Mesothelial cell of epicardium (in vitro differentiated cells): ENCODE measurements at places on chromosomes 12 and 14.

DNA sequence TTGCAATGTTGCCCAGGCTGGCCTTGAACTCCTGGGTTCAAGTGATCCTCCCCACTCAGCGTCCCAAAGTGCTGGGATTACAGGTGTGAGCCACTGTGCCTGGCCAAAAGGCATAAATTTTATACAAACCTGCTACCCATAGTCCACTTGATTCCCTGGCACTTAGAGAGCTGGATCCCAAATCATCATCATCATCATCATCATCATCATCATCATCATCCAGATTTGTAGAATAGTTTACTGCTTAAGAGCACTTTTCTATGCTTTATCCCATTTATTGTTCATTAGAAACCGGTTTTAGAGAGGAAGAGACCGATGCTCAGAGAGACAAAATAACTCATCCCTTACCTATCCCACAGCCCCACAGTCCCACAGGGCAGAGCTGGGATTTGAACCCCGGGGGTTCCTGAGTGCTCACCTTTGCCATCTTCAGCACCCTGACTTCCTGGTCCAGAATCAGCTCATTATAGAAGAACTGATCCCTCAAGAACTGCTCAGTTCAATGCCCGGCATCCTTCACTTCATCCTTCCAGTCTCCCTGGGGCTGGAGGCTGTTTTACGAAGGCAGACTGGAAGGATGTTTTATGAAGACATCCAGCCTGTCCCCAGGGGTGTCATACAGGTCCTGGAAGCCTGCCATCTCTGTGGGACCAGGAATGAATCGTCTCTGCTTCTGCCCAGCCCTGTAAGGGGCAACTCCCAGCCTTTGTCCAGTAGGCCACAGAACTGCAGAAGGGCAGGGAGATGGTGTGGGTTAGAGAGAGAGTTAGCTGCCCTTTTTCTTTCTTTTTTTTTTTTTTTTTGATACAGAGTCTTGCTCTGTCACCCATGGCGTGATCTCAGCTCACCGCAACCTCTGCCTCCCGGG is 20.2 kb upstream of the OASL start:
- no peak overlapping the region for H3K27ac ChIP-seq
- no peaks in the 10 kb centered on the region for H3K36me3 ChIP-seq
- H3K4me3 ChIP-seq: no peak overlapping the region
- peak; percentile 22 for DNase-seq
- peaks cover 2% of the 10 kb centered on the region for H3K4me1 ChIP-seq

DNA sequence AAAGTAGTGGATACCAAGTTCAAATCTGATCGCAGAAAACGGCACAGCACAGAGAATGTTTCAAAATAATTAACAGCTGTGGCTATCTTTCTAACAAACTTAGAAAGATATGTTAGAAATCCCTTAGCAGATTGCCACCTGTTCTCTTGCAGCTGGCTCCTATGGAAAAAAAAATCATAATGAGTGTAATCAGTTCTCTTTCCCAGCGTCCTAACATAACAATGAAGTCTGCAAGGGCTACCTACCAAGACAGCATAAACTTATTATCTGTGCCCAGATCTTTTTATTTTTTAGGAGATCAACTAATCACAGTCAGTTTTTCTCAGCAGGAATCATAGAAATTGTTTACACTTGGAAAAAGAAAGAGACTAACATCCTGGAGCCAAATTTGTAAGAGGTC is 358.6 kb upstream of the FOXG1 start:
- H3K4me3 ChIP-seq: no peak overlapping the region
- DNase-seq: no peak
- H3K36me3 ChIP-seq: no peaks in the 10 kb centered on the region

DNA sequence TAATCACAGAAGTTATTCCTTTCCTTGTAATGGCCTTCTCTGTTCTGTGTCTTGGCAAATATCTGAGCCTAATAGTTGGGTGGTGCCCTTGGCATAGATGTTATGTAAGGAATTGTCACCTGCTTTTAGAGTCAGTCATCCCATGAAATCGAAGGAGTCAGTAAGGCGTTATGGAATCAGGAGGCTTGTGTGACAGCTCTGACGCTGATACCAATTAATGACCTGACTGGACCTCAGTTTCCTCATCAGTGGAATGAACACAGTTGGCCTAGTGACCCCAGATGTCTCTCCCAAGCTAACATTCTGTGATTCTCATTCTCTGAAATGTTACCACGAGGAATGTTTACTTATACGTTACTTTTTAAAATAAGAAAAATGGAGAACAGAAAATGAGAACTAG is 32.1 kb downstream of the TXNRD1 start:
- H3K27me3 ChIP-seq: no peaks in the 10 kb centered on the region
- H3K27ac ChIP-seq: no peak overlapping the region
- H3K4me3 ChIP-seq: no peak overlapping the region

DNA sequence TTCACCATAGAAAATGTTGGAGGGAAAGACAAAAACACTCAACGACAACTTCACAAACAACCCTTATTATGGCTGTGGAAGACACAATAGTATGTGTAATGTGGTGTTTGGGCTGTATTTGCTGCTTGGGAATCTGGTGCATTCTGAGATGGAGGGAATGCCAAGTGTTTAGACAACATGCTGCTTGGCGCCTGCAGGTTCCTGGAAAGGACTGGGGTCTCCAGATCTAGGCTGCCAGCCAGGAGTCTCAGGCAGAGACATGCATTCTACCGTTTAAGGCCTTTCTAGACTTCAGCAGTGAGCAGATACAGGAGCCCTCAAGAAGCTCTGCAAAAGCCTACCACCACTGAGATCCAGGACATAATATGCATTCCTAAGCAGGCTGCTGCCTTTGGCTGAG is 418.7 kb downstream of the NRXN3 start:
- peaks cover 32% of the 10 kb centered on the region for H3K27me3 ChIP-seq
- H3K4me3 ChIP-seq: no peak overlapping the region
- H3K4me1 ChIP-seq: no peaks in the 10 kb centered on the region
- no peaks in the 10 kb centered on the region for H3K36me3 ChIP-seq
- no peak overlapping the region for H3K27ac ChIP-seq

- H3K27ac ChIP-seq: no peak overlapping the region
- DNase-seq: no peak
- no peaks in the 10 kb centered on the region for H3K4me1 ChIP-seq
- H3K4me3 ChIP-seq: no peak overlapping the region
- no peaks in the 10 kb centered on the region for H3K27me3 ChIP-seq
Observed at GRCh38 chr12:128671528-128672042, 152.2 kb downstream of the SLC15A4 start.

GRCh38 chr14:61663312-61663979 is 31.9 kb upstream of the HIF1A start:
- no peak overlapping the region for H3K4me3 ChIP-seq
- H3K4me1 ChIP-seq: peaks cover 26% of the 10 kb centered on the region
- no peaks in the 10 kb centered on the region for H3K27me3 ChIP-seq
- DNase-seq: no peak
- H3K27ac ChIP-seq: no peak overlapping the region

DNA sequence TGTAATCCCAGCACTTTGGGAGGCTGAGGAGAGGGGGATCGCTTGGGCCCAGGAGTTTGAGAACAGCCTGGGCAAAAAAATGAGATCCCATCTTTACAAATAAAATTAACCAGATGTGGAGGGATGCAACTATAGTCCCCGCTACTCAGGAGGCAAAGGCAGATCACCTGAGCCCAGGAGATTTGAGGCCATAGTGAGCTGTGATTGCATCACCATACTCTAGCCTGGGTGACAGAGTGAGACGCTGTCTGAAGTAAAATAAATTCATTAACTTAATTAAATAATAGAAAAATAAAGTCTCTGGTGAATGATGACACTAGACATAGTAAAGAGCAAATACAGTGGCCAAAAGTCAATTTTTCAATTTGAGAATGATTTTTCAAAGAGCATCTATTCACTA is 16.1 kb upstream of the PLEKHA5 start:
- H3K27ac ChIP-seq: no peak overlapping the region
- H3K36me3 ChIP-seq: no peaks in the 10 kb centered on the region

DNA sequence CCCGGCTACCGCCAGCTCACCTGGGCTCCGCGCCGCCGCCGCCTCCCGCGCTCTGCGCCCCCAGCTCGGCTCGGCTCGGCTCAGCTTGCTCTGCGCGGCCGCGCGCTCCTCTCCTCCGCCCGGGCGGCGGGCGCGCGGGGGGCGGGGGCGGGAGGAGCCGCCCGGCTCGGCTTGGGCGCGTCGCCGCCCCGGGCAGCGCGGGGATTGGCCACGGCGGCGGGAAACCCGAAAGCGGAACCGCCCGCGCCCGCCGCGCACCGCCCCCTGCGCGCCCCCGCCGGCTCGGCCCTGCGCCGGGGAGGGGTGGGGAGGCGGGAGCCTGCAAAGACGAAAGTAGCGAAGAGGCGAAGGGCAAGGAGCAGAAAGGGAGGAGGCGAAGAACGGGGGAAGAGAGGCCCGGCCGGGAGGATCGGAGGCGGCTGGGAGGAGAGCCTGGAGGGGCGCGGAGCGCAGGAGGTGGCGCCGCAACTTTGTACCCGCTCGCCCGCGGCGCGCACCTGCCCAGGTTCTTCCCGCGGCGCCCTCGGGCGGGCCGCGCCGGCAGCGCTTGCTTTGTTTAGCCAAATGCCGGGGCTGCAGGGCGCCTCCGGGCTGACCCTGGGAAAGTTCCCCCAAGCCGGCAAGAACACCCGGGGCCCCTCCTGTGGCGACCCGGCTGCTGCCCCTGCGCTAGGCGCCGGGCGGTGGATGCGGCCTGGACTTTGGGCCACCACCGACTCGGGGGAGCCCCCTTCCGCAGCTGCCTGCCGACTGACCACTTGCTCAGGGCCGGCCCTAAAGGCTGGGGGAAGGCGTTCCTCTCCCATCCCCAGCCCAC is at the start of gene CAMKK2:
Gene CAMKK2 (minus strand): TSS at position 92 of the 817 bp plus-strand sequence. CDS start 22,183 bp downstream, outside the sequence.
- DNase-seq: peak; percentile 86
- H3K4me3 ChIP-seq: peak within 1 kb of the TSS; percentile 85
- H3K27me3 ChIP-seq: no peaks in the 10 kb centered on the region
- peak within 1 kb of the TSS; percentile 93 for H3K27ac ChIP-seq

GRCh38 chr12:15856097-15856982 is 25.8 kb upstream of the STRAP start:
- no peak overlapping the region for H3K27ac ChIP-seq
- peaks cover 9% of the 10 kb centered on the region for H3K4me1 ChIP-seq
- H3K4me3 ChIP-seq: no peak overlapping the region

GRCh38 chr12:131020326-131021153 is 66.8 kb downstream of the ADGRD1 start:
- no peaks in the 10 kb centered on the region for H3K36me3 ChIP-seq
- H3K4me3 ChIP-seq: no peak overlapping the region
- H3K4me1 ChIP-seq: no peaks in the 10 kb centered on the region
- H3K27me3 ChIP-seq: peaks cover 7% of the 10 kb centered on the region
- no peak overlapping the region for H3K27ac ChIP-seq
- DNase-seq: no peak

- H3K4me1 ChIP-seq: peaks cover 37% of the 10 kb centered on the region
- peak overlapping the region; percentile 81 for H3K4me3 ChIP-seq
- H3K27ac ChIP-seq: peak overlapping the region; percentile 95
Observed at GRCh38 chr12:54017027-54017788, 8.4 kb downstream of the HOXC8 start.

- DNase-seq: no peak
- peaks cover 13% of the 10 kb centered on the region for H3K36me3 ChIP-seq
- H3K4me1 ChIP-seq: no peaks in the 10 kb centered on the region
- H3K4me3 ChIP-seq: no peak overlapping the region
- H3K27me3 ChIP-seq: no peaks in the 10 kb centered on the region
Observed at GRCh38 chr14:70624972-70625371, 16.7 kb upstream of the TTC9 start.

GRCh38 chr12:120470150-120470784 is 719 bp upstream of the SRSF9 start:
- H3K27me3 ChIP-seq: no peaks in the 10 kb centered on the region
- H3K27ac ChIP-seq: peak overlapping the region; percentile 98
- peak overlapping the region; percentile 87 for H3K4me3 ChIP-seq
- peaks cover 8% of the 10 kb centered on the region for H3K36me3 ChIP-seq

GRCh38 chr12:99223579-99223978 is 424.0 kb upstream of the GARIN6 start:
- H3K27ac ChIP-seq: no peak overlapping the region
- no peaks in the 10 kb centered on the region for H3K36me3 ChIP-seq
- H3K4me3 ChIP-seq: no peak overlapping the region

DNA sequence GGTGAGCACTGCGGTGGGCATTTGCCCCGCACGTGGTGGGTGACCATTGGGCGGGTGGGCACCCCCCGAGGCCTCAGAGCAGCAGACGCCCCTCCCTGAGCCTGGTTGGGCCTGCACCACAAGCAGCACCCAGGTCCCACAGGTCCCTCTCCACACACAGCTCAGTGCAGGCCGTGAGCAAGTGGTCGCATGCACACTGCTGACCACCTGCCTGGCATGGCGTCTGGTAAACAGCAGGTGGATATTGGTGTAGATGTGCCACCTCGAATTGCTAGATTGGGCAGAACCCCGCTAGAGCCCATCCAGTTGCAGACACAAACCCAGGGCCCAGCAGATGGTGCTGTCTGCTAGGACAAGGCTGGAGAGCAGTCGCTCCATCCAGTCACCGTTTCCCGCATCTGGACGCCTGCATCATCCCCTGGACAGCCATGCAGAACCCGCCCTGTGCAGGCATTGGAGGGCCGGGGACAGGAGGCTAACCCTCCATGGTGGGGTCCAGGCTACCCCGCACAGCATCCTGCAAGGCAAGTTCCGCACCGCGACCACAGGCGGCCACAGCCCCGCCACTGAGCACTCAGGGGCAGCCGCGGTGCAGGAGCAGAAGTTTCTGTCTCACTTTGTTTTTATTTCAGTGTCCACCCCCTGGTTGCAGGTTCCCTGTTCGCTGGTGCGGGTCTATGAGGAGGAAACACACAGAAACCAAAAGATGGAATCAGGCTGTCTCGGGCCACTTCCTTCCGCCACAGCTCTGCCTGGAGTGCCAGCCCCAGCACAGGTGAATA is 45.6 kb upstream of the RIMBP2 start:
- DNase-seq: peak; percentile 69
- H3K36me3 ChIP-seq: no peaks in the 10 kb centered on the region
- H3K27me3 ChIP-seq: peaks cover 23% of the 10 kb centered on the region
- H3K4me3 ChIP-seq: no peak overlapping the region

- H3K4me3 ChIP-seq: no peak overlapping the region
- H3K36me3 ChIP-seq: peaks cover 4% of the 10 kb centered on the region
- no peaks in the 10 kb centered on the region for H3K4me1 ChIP-seq
- DNase-seq: peak; percentile 9
- no peak overlapping the region for H3K27ac ChIP-seq
- H3K27me3 ChIP-seq: no peaks in the 10 kb centered on the region
Observed at GRCh38 chr14:105926373-105927095, 400.2 kb downstream of the TMEM121 start.

GRCh38 chr12:108099073-108099472 is 30.0 kb upstream of the WSCD2 start:
- H3K4me3 ChIP-seq: no peak overlapping the region
- H3K27me3 ChIP-seq: peaks cover 56% of the 10 kb centered on the region
- no peak overlapping the region for H3K27ac ChIP-seq
- H3K36me3 ChIP-seq: no peaks in the 10 kb centered on the region
- H3K4me1 ChIP-seq: no peaks in the 10 kb centered on the region
- DNase-seq: no peak

- no peak overlapping the region for H3K4me3 ChIP-seq
- no peak for DNase-seq
- H3K27me3 ChIP-seq: no peaks in the 10 kb centered on the region
Observed at GRCh38 chr12:43098766-43099550, 453.0 kb downstream of the ADAMTS20 start.
